ENCODE measurements at places on chromosomes 5 and 9.

DNA sequence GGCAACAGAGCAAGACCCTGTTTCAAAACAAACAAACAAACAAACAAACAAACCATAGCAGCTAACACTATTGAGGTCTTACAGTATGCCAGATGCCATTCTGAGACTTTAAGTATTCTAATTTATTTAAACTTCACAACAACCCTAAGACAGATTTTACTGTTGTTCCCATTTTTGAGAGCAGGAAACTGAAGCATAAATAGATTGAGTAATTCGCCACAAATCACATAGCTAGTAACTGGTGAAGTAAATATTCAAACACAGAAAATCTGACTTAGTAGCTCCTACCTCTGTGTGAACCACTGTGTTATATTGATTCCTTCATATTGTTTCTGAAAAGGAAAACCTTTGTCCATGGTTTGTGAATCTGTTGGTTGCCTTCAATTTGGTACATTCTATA lies 98.4 kb downstream of the UNC13B start:
- DNase-seq: no peak

DNA sequence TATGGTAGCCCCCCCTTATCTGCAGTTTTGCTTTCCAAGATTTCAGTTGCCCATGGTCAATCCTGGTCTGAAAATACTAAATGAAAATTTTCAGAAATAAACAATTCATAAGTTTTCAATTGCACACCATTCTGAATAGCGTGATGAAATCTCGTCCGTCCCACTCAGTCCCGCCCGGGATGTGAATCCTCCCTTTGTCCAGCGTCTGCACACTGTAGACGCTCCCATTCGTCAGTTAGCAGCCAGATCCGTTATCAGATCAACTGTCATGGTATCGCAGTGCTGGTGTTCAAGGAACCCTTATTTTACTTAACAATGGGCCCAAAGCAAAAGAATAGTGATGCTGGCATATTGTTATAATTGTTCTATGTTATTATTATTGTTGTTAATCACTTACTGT lies 98.6 kb downstream of the TMEM215 start:
- no peak for DNase-seq

- DNase-seq: no peak
These were observed 7.5 kb downstream of the NMUR2 start for GRCh38 chr5:152397581-152397980.

GRCh38 chr5:17075236-17075635 lies 139.1 kb upstream of the MYO10 start:
- DNase-seq: no peak

- no peak for DNase-seq
These were observed 316.6 kb downstream of the TLE1 start for GRCh38 chr9:81372628-81373191.

DNA sequence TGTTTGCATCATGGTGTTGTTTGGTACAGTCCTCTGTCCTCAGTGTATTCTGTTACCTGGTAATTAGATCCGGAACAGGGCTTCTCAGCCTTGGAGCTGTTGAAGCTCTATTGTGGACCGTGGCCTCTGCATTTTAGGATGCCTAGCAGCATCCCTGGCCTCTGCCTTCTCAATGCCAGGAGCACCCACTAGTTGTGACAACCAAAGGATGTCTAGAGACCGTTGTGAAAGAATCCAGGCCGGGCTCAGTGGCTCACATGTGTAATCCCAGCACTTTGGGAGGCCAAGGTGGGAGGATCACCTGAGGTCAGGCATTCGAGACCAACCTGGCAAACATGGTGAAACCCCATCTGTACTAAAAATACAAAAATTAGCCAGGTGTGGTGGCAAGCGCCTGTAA lies 159.6 kb downstream of the CACNA1B start:
- DNase-seq: no peak

- DNase-seq: no peak
These were observed 633.6 kb upstream of the FTMT start for GRCh38 chr5:121218086-121218485.

DNA sequence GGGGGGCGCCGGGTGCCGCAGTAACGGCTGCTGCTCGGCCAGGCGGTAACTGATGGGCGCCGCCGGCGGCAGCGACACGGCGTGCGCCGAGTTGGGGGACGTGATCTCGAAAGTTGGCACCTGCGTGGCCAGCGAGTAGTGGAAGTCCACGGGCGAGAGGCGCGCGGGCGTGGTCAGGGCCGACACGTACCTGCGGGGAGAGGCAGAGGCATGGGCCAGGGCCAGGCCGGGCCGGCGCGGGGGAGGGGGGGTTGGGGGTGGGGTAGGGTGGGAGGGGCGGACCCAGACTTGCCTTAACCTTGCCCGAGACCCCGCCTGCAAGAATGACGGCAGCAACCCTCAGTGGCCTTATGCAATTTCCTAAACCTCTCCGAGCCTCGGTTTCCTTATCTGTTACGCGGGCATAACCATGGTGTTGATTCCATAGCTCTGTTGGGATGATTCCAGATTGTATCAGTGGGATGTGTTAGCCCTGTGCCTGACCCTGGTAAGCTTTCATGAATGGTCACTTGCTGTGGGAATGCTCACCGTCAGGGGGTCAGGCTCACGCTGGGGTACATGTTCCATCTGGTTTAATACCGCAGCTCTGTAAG lies 53.0 kb downstream of the PSD2 start:
- DNase-seq: no peak

- DNase-seq: no peak
These were observed 117.5 kb downstream of the MACIR start for GRCh38 chr5:103375863-103376591.

DNA sequence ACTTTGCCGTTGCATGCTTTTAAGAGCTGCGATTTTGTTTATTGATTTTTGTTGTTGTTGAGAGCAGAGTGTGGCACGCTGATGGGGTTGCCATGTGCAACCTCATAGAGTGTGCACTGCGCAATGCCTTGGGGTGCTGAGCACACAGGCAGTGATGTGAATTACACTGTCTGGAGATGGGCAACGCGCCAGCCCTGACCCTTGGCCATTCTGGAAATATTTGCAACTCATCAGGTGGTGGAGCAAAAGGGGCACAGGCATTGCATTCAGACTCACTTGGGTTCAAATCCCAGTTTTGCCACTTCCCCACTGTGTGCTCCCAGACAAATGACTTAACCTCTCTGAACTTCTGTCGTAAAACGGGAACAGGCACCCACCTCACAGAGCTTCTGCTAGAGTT lies 25.6 kb downstream of the DUSP1 start:
- no peak for DNase-seq

DNA sequence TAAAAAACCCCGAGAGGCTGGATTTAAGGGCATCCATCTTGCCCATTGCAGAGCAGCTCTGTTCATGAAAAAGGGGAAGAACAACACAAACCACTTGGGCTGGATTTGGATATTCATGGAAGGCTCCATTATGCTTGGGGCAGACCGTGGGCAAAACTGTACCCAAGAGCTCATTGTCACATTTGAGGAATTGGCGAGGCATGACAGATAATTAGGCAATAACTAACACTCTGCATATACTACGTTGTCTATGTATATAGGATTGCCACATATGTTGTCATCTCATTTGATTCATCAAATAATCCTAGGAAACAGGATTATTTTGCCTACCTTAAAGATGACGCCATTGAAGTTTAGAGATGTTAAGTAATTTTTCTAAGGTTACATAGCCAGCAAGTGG lies 255.4 kb downstream of the SMARCA2 start:
- DNase-seq: no peak

DNA sequence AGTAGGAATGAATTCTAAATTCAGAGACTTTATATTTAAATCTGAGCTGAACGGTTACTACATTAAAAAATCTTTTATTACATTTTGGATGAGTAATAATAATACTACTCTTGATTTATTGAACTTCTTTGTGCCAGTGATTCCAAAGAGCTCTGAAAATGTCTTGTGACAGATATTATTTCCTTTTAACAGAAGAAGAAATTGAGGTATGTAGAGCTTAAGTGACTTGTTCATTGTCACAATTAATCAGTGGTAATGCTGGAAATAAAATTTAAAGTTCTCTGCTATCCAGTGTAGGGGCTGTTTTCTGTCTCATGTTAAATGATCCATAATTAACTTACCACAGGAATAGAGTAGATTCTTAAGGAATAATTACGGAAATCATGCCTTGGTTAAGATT lies 335.3 kb downstream of the KIAA0825 start:
- DNase-seq: no peak

GRCh38 chr9:112575107-112575506 lies 88.5 kb downstream of the KIAA1958 start:
- no peak for DNase-seq

DNA sequence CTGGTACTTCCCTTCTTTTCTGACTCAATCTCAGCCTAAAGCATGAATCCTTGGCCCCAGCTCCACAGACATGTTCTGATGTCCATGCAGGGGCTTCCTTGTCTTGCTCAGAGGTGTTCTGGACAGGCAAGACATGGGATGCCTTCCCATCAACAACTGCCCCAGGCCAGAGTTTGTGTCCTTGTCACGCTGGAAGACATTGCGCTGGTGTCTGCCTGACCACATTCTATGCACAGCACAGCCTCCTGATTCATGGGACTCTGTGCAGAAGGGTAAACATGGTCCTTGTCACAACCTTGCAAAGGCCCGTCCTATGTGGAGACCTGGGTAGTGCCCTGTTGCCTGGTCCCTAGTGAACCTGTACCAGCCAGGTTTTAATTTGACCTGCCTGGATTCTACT lies 212.2 kb downstream of the FSTL4 start:
- DNase-seq: no peak

GRCh38 chr5:57778501-57779091 lies 296.0 kb upstream of the ACTBL2 start:
- DNase-seq: no peak

DNA sequence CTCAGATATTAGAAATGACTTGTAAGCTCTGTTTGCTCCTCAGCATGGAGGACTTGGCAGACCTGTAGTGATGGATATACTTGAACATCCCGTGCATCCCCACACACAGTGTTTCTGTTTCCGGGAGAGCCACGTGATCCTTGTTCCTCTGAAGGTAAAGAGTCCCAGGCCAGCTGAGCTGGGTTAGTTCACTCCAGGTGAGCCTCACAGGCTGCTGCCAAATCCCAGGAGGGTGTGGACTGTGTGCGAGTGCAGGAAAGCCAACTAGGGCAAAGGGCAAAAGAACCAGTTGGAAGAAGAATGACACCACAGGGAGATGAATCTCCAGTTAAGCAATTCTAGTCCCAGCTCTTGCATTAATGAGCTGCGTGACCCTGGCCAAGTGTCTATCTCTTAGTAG lies 10.4 kb upstream of the TOMM5 start:
- no peak for DNase-seq

- no peak for DNase-seq
These were observed 15.4 kb upstream of the CCIN start for GRCh38 chr9:36153746-36154145.

- no peak for DNase-seq
These were observed 17.3 kb downstream of the LPCAT1 start for GRCh38 chr5:1506242-1507013.

GRCh38 chr9:126578029-126578428 lies 35.7 kb upstream of the LMX1B start:
- no peak for DNase-seq

GRCh38 chr5:34606101-34606500 lies 50.0 kb upstream of the RAI14 start:
- DNase-seq: no peak

- no peak for DNase-seq
These were observed 39.8 kb downstream of the NEK6 start for GRCh38 chr9:124297551-124297901.

DNA sequence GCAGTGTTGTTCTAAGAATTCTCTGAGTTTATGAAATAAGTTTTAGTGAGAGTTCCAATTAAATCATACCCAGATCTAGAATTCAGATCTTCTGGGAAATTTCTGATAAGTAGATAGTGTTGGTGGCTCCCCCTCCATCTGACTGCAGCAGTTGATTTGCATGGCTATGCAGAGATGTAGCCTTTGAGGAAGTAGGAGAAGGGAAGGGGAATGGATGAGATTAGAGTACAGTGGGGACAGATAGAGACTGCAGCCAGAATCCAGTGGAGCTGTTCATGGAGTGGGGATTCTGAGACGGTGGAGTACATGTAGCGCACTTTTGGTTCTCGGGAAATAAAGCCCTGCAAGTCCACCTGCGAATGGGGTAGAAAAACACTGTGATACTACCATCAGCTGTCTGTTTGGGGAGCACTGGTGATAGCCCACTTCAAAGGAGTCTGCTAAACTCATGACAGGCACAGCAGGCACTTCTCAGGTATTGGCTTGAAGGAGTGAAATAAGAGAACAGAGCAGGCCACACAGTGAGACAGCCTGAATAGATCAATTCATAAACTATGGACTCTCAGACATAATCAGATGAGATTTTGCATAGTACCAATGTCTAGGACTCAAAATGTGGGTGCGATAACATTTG lies 96.8 kb downstream of the ALDH1A1 start:
- no peak for DNase-seq

- no peak for DNase-seq
These were observed 57.6 kb downstream of the JAK2 start for GRCh38 chr9:5042661-5043178.

DNA sequence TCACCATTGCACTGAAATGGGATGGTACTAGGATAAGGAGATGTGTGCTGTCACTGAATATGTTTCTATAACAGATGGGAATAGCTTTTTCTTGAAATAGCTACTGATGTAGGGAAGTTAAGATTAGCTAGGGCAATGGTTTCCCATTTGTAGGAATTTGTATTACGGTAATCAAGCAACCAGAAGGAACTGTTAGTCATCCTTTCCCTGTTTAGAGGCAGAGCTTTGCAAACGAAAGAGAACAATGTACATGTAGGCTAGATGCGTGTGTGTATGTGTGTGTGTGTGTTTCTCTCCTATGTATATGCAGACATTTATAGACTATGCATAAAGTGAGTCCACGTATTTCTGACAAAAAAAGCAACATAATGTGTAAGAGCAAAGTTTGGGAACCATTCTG lies 171.9 kb upstream of the GRIA1 start:
- no peak for DNase-seq

- DNase-seq: no peak
These were observed 21.6 kb downstream of the FBXL7 start for GRCh38 chr5:15521381-15522186.

DNA sequence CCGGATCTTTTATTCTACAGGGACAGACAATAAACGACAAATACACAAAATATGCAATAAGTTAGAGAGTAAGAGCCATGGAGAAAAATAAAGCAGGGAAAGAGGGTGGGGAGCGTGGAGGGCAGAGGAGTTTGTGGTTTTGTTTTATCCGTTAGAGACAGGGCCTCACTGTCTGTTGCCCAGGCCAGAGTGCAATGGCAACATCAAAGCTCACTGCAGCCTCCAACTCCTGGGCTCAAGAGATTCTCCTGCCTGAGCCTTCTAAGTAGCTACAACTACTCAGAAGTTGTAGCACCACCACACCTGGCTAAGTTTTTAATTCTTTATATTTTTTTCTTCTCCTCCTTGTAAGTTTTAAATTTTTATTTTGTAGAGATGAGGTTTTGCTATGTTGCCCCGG lies 54.5 kb upstream of the CTNNA1 start:
- no peak for DNase-seq

- no peak for DNase-seq
These were observed 124.6 kb upstream of the TAF11L2 start for GRCh38 chr5:17373406-17373805.

- peak; percentile 25 for DNase-seq
These were observed 13.7 kb downstream of the BARX1 start for GRCh38 chr9:93941493-93941892.
